ENCODE measurements at places on chromosomes 6 and 20.

DNA sequence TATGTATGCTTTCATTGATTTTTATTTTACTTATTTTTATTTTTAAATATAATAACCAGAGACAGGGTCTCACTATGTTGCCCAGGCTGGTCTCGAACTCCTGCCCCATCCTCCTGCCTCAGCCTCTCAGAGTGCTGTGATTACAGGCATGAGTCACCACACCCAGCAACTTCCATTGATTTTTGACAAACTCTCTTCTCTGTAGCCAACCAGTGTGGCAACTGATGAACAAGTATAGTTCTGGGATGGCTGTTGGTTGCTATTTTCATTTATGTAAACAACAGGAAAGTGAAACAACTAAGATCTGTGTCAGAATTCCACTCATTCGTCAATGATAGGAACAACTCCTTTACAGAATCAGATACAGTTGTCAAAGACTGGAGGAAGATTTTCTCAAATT, 356.7 kb upstream of the JARID2 start:
- no peak for DNase-seq

DNA sequence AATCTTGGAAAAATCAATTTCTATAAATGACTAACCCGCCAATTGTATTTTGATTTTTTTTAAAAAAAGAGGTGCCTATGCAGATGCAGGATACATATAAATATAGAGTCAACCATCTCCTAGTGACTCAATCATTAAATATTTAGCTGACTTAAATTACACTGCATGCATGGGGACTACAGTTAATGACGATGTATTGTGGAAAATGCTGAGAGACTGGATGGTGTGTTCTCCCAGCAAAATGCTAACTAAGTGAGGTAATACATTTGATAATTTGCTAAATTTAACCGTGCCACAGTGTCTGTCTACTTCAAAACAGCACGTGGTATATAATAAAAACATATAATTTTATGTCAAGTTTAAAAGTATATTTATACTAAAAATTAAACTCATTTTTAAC, 341.6 kb downstream of the PRKN start:
- DNase-seq = no peak

GRCh38 chr6:159687341-159687740, 5.7 kb downstream of the SOD2 start:
- DNase-seq = no peak

DNA sequence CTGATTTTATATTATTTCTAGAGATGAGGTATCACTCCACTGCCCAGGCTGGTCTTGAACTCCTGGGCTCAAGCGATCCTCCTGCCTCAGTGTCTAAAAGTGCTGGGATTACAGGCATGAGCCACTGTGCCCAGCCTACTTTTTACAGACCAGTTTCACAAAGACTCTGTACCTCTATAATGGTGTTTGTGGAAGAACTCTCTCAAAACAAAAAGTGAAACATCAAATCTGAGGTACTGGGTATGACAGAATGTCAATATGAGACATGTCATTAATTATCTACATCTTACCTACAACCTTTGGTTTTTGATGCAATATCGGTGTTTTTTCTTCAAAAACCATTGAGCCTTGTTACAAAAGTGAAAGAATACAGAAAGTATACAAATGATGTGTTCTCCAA, 49.4 kb upstream of the MCM9 start:
- DNase-seq = no peak

DNA sequence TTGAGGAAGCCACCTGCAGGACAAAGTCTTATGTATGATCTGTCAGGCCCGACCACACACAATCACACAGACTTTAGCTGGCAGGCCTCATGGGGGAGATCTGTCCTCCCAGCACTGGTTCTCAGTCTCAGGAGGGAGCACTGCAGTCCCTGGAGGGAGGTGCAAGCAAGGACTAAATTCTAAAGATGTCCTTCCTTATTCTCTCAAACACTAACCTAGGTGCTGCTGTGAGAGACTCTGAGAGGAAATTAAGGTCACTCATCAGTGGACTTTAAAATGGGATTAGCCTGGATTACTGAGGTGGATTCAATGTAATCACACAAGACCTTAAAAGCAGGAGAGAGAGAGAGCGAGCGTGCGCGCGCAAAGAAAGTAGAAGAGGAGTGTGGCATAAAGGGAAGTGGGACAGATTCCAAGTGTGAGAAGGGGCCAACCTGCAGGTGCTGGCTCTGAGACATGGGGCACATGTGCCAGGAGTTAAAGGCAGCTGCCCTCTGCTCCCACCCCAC, 14.3 kb downstream of the GLO1 start:
- no peak for DNase-seq

GRCh38 chr20:57159945-57160610, 106.4 kb downstream of the BMP7 start:
- DNase-seq = no peak

DNA sequence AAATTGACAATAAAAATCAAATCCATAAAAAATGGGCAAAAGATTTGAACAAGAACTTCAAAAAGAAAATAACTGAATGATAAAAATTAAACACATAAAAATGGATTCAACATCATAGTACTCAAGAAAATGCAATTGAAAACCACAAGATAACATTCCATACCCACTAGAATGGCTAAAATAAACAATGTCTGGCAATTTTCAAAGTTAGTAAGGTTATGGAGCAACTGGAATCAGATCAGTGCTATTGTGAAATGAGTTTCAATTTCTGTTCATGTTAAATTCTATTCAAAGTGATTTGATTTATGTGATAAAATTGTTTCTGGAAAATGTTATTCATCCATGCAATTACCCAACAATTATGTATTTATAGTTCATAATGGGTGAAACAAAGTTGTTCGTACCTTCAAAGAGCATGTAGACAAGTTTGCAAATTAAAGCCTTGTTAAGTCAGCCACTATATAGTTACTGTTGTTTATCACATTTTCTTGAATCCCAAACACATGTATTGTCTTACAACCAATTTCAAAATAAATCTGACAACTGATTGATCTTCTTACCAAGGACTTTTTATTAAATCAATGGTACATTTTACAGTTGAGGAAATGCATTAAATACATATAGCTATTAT, 151.5 kb upstream of the CENPW start:
- DNase-seq = no peak
